ENCODE measurements at places on chromosomes 16 and 17.

DNA sequence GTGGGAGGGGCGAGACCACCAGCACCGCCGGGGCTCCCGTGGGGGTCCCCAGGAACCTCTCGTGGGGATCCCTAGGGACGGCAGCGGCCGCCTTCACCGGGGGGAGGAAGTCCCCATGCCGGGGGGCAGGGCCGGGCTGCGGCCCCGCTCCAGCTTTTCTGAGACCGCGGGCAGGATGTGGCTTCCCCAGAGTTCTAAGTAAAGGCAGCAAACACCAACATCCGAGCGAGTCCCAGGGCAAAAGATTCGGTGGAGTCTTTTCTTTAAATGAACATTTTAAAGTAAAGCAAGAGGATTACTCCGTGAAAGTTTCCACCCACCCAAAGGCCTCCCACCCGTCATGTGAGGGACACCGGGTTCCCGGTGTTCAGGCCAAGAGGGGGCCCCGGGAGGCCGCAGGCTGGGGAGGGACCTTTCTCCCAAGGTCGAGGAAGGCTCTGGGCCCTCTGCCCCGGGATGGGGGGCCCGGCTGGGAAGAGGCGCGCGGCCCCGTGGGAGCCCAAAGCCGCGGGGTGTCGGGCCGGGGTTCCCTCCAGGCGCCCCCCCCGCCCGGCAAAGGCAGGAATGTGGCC, 137.2 kb upstream of the RPH3AL start:
- peak; percentile 64 for DNase-seq

DNA sequence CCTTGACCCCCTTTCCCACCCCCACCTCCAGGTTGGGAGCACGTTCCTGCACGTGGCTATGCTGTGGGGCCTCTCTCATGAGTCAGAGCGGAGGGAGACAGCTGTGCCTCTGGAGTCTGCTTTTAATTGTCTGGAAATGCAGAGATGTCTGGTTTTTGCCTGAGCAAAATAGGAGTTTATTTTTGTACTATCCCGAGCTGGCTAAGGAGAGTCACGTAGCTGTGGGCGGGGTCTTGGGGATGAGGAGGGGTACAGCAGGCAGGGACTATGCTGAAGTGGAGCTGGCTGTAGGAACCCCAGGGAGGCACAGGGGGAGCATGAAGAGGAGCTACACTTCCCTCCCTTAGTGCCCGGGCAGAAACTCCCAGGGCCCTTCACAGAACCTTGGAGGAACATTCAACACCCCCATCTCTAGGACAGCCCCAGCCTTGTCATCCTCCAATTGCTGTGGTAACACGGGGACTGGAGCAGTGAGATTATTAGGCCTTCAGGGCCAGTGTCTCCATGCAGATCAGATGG, 44.7 kb upstream of the LGALS9 start:
- DNase-seq = no peak

DNA sequence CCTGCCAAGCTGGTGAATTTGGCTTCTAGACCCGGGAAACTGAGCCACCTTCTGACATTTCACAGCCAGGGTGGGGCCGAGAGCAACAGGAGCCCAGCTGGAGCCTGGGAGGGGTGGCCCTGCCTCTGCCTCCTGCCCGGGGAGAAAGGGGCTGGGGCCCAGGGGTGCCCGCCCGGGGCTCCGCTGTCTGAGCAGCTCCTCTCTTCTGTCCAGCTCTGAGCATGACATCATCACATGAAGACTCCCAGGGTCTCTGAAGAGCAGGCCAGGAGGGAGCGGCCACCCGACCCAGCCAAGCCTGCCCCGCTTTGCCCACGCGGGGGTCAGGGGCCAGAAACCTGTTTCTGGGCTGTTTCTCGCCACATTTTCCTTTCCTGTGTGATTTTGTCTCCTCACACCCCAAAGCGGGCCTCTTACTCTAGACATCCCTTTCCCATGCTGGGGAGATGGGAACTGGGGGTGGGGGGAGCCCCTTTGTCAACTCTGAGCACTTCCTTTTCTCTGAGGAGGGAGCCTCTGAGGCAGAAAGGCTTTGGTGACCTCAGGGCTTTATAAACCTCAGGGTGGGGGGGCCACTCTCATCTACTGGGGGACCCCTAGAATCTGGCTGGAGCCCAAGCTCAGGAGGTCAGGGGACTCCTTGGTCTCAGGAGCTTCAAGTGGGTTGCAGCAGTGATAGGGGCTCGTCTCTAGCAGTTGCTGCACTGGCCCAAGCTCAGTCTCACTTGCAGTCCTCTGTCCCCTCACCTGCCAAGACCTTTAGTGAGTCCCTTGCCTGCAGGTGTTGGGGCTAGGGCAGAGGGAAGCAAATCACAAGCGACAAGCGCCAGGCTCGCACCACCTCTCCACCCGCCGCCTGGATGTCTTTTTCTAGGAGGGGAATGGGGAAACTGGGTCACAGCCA, 7.6 kb downstream of the UBALD2 start:
- DNase-seq = no peak

DNA sequence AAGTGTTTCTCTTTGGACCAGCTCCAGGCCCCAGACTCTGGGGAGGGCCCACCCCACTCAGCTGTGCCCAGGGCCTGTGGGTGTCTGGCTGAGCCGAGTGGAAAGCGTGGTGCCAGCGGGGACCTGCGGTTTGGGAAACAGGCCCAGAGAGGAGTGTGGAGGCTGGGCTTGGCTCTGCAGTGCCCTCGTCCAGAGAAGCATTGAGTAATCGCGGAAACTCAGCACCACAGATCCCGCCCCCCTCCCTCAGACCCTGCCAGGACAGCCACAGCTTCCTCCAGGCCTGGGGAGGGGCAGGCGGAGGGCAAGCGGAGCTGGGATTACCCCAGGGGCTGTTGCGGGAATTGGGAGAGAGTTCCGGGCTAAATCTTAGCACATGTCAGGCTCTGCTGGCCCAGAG, 14.6 kb upstream of the PITPNA start:
- no peak for DNase-seq

GRCh38 chr17:73291260-73291801, 20.5 kb downstream of the CDC42EP4 start:
- no peak for DNase-seq

- DNase-seq = no peak
Observed at GRCh38 chr16:77214411-77215138, 15.4 kb downstream of the SYCE1L start.

GRCh38 chr17:80080081-80080480, 21.3 kb upstream of the GAA start:
- DNase-seq = no peak

DNA sequence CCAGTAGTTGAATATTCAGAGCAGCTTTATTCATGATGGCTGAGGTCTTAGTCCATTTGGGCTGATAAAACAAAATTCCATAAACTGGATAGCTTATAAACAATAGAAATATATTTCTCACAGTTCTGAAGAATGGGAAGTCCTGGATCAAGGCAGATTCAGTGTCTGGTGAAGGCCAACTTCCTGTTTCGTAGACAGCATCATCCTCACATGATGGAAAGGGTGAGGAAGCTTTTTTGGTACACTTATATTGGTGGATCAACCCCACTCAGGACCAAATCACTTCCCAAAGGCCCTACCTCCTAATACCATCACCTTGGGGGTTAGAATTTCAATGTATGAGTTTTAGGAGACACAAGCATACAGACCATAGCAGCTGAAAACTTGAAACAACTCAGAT, 224.2 kb downstream of the CYB561 start:
- DNase-seq = no peak

GRCh38 chr16:74700116-74700437, 585 bp downstream of the MLKL start:
- peak; percentile 21 for DNase-seq

DNA sequence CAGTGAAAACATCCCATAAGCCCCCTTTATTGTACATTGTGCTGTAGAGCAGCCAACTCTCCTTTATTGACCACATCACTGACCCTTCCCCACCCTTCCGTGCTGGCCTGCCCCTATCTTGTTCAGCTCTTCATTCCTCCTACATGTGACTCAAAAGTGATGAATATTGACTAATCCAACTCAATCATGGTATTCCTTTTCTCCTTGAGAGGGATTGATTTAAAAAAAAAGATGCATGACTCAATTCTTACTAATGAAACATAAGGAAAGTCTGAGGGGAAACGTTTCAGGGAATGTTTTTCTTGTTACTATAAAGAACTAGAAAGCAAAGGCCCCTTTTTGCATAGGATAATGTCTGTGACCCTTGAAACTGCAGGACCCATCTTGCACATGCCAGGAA, 125.2 kb upstream of the SOX9 start:
- no peak for DNase-seq

DNA sequence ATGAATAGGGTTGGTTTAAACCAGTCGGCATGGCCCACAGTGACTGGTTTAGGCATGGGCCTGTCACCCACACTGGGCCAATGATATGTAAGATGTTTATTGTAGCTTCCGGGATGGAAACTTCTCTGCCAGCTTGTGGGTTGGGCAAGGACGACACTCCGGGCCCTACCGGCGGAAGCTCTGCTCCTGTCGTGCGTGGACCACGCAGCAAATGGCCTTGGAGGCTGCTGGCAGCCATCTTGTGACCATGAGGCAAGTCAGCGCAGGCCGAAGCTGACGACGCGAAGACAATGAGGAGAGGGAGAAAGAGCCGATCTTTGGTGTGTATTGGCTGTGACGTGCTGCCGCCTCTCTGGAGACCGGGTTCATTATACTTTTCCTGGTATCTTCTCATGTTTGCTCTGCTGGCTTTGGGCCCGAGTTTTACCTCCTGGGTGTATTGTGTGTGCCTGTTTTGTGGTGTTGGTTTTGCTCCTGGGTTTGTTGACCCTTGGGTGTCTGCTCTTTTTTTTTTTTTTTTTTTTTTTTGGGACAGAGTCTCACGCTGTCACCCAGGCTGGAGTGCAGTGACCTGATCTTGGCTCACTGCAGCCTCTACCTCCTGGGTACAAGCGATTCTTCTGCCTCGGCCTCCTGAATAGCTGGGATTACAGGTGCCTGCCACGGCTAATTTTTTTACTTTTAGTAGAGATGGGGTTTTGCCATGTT, 15.4 kb downstream of the SLC25A10 start:
- DNase-seq = no peak

- no peak for DNase-seq
Observed at GRCh38 chr16:57634171-57634570, 5.7 kb downstream of the ADGRG1 start.

DNA sequence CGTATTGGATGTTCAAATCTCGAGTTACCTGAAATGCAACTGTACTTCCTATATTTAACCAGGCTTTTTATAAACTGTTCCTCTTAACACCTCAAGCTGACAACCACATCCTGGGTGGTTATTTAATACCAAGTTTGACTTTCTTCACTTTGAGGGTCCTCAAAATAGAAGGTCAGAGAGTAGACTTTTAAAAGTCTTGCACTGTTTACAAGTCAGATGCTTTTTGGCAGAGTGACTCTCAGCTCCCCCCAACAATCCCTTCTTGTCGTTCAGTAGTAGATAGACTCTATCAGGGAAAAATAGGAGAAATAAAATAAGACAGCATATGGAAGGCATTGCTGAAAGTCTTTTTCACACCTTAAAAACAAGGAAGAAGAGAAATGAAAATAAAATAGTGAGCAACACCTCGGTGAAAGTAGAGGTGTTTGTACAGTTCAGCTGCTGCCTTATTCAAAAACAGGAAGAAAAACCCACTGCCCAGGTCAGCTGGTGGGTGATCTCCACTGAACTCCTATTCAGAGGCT, 650.4 kb downstream of the WWOX start:
- DNase-seq = peak; percentile 27

DNA sequence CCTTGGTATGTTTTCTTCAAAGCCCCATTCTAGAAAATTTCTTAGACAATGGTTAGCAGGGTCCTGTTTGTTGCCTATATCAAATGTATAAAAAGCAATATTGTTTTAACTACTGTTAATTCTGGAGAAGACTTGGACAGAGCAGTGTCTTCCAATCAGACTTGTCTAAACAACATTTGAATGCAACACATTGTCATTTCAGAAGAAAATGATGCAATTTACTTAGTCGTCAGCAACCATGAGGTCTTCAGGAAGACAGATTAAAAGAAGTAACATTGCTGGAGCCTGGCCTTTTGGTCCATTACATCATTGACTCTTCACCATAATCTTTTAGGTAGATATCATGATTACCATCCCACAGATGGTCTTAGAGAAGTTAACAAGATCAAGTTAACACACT, 94.5 kb downstream of the ANKFN1 start:
- no peak for DNase-seq

GRCh38 chr17:34816848-34817247, 144.4 kb downstream of the CCT6B start:
- no peak for DNase-seq

DNA sequence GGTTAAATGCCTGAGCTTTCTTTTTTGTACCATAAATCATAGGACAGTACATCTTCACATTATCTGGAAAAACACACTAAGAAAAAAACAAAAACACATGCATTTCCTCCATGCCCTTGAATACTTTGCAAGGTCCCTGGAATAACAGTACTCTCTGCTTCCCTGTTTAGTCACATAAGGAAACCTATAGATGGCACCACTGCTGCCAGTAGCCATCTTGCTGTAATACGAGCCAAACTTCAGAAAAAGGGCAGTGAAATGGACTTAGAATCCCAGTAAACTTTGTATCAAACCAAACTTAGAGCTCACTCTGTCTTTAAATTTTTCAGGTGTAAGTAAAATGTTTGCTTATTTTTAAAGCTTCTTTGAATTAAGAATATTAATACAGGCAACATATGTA, 435.5 kb downstream of the KCNJ2 start:
- no peak for DNase-seq

DNA sequence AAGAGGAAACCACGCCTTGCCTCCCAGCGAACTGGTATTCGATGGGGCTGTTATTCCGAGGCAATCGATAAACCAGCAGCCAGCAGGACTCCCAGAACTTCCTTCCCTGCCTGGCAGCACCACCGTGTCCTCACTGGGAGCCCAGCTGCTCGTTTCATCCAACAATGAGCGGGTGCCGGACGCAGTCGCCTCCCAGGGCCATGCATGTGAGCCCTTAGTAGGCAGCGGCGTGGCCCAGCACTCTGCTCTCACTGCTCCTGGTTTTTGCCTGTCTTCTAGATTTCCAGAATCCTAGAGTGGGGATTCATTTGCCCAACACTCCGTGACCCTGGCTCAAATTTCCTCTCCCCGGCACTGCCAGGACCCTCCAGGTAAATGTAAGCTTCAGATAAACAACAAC, 29.1 kb upstream of the RASD1 start:
- no peak for DNase-seq
